ENCODE measurements at places on chromosomes 3 and 15. TPM values are rescaled to one million over a fixed set of nuclear protein-coding genes. Genes with fewer than 3 reads are reported as not detected.

DNA sequence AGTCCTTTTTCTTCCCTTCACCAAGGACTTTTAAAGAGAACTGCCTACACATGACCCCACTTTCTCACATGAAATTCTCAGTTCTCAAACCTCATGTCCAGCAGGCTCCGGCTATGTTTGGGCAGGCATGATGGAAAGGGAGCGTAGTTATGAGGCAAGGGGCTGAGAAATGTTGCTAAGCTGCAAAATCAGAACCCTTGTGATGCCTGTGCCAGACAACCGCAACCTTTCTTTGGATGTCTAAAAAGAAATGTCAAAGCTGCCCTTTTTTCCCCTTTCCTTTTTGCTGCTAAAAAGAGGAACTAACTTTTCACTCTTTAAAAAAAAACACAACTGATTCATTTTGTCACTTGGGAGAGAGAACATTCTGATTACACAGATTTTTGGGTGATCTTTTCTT is 19.2 kb downstream of the GNB4 start:
- DNase-seq: no peak

GRCh38 chr15:30072630-30073029 is 10.1 kb upstream of the GOLGA8J start:
- DNase-seq: no peak

The ZBTB38 gene
- 178 TPM for total RNA-seq

GRCh38 chr3:97674461-97674860 is 90.1 kb upstream of the ARL6 start:
- no peak for DNase-seq

DNA sequence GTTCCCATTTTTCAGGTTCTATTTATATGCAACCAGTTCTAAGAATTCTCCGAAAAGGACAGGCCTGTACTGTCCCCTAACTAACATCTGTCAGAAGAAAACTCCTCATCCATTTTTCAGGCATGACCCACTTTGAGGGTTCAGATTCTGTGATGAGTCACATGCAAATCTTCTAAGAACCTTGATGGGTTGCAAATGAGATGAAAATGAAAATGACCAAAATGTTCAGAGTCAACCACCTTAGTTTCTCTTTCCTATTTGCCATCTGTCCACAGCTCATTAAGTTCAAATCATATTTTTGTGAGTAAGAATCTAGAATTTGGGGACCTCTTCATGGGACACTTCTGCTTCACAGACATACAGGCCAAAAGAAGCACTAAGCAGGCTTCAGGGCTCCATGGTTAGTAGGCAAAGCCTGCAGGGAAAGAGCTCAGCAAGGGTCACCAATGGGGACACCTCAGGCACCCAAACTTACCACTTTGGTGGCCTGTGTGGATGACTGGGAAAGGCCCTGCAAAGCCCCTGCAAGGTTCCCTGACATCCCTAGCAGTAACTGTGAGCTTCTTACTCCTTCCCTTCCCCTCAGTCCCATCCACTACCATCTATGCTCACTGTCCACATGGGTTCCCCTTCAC is 122.0 kb downstream of the WDR76 start:
- no peak for DNase-seq

DNA sequence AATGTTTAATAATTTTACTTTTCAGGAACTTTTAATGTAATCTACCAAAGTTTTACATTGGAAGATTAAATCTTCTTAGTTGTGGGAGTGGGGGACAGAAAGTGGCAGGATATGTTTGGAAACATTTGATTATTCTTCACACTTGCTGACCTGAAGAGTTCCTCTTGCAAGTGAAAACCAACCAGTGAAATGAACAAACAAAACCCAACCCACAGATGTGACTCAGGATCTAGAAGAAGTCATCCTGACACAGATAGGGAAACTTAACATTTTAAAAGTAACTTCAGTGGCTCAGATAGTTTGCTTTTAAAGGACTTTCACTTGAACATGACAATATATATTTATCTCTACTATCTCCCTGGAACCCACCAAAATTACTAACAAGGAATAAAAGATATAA is 55.4 kb downstream of the ASTE1 start:
- DNase-seq: no peak

DNA sequence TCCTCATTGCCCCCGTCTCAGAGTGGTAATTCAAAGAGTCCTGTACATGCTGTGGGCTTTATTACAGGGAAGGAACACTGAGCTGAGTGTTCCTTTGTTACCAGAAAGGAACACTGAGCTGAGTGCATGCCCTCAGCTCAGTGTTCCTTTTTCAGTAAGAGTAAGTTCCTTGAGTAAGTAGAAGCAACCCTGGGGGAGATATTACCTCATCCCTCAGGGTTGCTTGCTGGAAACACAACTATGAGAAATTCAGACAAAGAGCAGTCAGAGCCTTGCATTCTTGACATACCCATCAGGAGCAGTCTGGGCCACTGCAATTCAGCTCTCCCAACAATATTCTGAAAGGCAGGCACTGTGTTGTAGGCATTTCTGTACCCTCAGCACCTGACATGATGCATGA is 17.0 kb downstream of the CHRM5 start:
- no peak for DNase-seq

The GOLGA6B gene
- total RNA-seq: not detected

DNA sequence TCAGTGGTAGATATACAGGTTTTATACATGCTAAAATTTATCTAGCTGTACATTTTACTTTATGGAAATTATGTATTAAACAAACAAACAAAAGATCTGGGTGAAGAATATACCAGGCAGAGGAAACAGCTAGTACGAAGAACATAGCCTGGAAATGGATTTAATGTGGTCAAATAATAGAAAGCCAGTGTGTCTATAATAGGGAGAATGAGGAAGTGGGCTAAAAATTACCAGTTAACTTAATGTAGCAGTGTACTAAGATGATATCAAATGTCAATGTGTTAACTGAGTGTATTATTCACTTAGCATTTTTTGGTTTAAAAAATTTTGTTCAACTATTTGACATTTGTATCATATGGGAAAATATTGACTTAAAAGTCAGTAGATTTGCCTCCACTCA is 22.8 kb upstream of the SLC15A2 start:
- no peak for DNase-seq

GRCh38 chr3:150169330-150169940 is 198.7 kb upstream of the PFN2 start:
- no peak for DNase-seq

DNA sequence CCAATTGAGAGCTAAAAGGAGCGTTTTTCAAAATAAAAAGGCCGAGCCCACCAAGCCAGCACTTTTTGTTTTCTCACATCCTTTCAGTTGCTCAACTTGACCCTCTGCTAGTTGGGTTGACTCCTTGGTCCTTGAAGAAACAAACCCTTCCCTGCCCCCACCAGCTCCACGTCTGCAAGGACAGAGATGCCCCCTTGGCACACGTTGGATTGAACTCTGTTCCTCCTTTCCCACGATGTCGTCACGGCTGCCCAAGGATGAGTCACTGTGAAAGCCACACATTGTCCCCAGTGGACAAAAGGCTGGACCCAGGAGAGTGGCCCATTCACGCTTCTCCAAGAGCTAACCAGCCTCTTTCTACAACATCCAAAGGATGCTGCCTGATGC is 43.0 kb upstream of the SPATA12 start:
- DNase-seq: peak; percentile 77

GRCh38 chr3:111677007-111677392 is 81.9 kb upstream of the ZBED2 start:
- no peak for DNase-seq

- no peak for DNase-seq
Observed at GRCh38 chr3:9986230-9986725, 363 bp downstream of the EMC3 start.

GRCh38 chr15:63626955-63627354 is 29.8 kb downstream of the FBXL22 start:
- DNase-seq: no peak

DNA sequence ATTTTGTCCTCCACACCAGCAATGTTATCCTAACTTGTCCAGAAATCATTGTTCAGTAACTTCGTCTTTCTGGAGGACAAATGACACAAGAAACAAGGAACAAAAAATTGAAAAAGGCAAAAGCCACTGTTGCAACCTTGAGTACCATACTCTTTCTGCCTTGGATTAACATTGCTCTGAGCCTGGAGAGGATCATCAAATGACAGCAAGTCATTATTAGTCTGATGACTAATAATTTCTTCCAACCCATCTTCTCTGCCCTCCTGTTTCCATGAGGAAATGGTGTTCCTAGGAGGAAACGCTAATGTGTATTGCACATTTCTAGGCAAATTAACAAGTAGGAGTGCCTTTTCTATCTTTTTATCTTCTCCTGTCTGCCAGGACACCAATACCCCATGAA is 153.9 kb downstream of the PCCB start:
- DNase-seq: no peak

The TRIM42 gene
- total RNA-seq: not detected

DNA sequence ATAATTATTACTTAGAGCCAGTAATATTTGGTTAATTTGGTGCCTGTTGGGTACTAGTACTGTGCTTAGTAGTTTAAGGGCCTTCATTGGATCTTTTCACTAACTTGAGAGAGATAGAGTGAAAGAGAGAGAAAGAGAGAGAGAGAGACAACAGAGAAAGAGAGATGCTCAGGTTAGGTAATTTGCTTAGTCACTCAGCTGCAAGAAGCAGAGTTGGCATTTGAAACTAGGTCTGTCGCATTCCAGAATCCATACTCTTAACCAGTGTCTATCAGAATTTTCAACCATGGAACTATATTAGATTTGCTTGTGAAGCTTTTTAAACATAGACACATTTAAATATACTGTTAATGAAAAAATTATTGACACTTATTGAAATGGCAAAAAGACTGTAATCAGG is 31.1 kb upstream of the NUDT16 start:
- DNase-seq: no peak

DNA sequence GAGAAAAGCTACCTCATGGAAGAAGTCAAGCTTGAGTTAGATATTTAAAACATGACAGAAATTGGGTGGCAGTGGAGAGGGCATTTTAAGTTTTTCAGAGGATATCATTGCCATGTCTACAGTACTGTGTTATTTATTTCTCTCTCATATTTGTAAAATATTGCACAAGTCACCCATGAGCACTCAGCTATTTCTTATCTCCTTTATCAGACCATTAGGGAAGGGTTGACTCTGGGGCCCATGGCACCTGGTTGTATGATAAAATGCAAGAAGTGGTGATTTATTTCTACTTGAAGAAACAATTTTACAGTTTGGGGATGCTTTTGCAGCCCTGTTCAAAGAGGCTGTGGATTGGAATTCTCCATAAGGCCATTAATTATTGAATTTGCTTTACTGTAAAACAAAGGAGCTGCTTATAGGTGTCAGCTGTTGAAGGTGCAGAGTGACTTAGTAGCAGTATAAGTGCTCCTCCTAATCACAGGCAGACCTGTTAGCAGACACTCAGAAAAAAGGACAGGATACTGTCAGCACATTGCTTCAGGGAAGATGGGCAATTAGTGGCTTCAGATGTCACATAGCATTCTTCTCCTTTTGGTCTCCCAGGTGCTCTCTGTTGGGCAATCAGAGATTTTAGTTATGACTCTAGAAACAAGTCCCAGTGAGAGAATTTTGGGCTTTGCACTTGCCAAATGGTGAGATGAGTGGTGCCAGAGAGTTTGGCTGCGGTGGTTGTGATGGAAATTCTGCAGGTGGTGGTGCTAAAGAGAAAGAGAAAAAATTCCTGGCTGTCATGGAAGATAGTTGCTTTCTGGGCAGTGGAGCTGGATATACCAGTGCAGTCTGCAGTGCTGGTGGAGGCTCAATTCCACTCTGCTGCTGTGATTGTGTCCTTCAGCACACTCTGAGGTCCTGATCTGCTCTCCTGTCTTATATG is 129.7 kb upstream of the ROPN1 start:
- DNase-seq: no peak

The FOXL2NB gene
- not detected for total RNA-seq

GRCh38 chr3:130686833-130687232 is 59.8 kb downstream of the PIK3R4 start:
- DNase-seq: no peak

DNA sequence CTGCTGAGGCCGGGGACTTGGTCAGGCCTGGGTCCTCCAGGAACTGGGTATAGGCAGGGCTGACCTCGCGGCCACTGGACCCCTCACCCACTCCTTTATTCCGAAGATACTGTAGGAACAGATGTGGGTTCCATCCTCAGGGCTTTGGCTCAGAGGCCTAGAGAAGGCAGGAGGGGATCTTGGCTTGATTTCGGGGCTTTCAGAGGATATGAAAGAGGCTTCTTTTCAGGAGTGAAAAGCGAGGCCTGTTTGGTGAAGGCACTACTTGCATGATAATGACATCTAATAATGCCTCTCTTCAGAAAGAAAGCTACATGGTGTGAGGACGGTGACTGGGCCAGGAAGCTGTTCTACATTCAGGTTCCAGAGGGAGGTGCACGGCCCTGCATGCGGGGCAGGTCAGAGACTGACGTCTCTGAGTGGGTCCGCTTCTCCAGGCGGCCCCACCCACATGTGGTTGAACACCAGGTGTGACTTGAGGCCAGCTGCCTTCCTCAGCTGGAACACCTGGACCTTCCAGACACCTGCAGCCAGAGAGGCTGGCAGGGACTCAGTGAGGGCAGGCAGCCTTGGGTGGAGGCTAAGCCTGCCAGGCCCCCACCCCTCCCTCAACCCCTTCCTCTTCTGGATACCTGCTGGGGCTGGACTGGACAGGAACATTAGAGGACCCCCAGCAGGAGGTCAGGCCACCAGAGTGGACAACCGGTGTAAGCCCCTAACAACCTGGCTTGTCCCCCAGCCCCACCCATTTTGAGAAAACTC is 31.1 kb upstream of the HHATL start:
- peak; percentile 55 for DNase-seq

GRCh38 chr3:119297169-119297568 is 3.0 kb downstream of the ARHGAP31 start:
- DNase-seq: no peak

- DNase-seq: peak; percentile 84
Observed at GRCh38 chr3:186826976-186827857, 15.3 kb upstream of the ADIPOQ start.

The ITGA11 gene
- total RNA-seq: 6.1 TPM

- no peak for DNase-seq
Observed at GRCh38 chr3:33791477-33792166, 6.8 kb upstream of the PDCD6IP start.

The IFT122 gene
- 17.1 TPM for total RNA-seq

DNA sequence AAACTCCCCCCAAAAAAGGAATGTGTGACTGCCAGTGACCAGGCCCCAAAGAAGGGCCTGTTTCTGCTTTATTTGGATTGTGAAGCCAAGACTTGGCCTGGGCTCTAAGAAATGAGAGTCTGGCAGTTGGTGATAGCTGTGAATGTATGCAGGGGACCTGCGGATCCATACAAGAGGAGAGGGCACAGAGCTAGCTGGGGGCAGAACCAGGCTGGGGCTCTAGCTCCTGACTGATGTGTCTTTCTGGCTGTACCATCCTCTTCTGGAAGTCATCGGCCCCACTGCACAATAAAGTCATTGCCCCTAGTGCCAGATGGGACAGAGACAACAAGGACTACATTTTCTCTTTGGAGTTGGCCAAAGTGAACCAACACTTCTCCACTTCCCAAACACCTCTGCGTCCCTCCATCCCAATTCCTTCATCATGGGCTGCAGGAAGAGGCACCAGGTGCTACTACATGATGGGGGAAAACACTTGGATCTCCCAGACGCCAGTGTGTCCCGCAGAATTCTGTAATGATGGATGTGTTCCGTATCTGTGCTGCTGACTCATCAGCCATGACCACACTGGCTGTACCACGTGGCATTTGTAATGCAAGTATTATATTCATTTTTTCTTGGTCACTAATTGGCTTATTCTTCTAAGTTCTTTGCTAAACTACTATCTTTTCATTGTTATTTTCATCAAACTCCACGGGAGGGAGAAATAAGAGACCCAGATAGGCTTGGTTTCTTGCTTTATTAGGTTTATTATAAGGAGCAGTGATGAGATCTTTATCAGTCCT is 1.7 kb upstream of the PLA2G4F start:
- DNase-seq: no peak

GRCh38 chr3:95775486-95776094 is 1038.8 kb upstream of the EPHA6 start:
- DNase-seq: no peak

The ERC2 gene
- 1.2 TPM for total RNA-seq

All from sigmoid colon (tissue), 7 donors.